ENCODE measurements at places on chromosomes 2 and 18.

DNA sequence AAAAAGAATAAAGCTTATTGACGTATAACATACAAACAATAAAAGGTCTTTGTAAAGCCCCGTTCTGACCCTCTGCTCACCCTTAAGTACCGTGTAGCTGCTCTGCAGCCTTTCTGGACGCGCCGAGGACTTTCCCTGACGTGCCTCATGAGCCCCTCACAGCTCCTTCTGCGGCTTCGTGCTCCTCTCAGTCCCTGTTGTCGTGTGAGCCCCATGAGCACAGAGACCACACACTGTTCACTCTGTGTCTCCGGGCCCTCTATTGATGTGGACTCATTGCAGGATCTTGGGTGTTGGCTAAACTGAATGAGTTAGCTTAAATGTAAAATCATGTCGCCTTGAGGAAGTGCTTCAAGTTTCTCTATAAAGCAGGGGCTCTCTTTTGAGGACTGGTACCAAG is 43.6 kb upstream of the INHBB start:
- DNase-seq: no peak

- DNase-seq: no peak
Measured at GRCh38 chr2:218839430-218839829, 7.8 kb upstream of the PRKAG3 start.

GRCh38 chr2:42947809-42948600 is 155.6 kb upstream of the HAAO start:
- DNase-seq: no peak

DNA sequence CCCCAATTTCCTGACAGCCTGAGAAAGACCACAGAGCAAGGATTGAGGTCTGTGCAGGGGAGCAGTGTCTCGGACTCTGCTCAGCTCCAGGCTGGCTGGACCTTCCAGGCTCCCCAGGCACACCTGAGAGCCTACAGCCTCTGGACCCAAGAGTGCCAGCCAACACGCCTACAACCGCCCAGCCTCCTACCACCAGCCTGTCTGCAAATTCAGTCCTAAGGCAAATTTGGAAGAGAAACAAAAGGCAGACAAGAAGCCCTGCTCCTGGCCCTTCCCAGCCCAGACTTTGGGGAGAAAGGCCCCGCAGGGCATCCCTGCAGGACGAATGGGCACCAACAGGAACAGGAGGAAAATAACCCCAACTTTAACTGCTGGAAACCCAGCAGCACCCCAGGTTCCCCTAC is 1.9 kb downstream of the HS6ST1 start:
- no peak for DNase-seq

- DNase-seq: no peak
Measured at GRCh38 chr2:239948100-239948881, 76.9 kb downstream of the NDUFA10 start.

DNA sequence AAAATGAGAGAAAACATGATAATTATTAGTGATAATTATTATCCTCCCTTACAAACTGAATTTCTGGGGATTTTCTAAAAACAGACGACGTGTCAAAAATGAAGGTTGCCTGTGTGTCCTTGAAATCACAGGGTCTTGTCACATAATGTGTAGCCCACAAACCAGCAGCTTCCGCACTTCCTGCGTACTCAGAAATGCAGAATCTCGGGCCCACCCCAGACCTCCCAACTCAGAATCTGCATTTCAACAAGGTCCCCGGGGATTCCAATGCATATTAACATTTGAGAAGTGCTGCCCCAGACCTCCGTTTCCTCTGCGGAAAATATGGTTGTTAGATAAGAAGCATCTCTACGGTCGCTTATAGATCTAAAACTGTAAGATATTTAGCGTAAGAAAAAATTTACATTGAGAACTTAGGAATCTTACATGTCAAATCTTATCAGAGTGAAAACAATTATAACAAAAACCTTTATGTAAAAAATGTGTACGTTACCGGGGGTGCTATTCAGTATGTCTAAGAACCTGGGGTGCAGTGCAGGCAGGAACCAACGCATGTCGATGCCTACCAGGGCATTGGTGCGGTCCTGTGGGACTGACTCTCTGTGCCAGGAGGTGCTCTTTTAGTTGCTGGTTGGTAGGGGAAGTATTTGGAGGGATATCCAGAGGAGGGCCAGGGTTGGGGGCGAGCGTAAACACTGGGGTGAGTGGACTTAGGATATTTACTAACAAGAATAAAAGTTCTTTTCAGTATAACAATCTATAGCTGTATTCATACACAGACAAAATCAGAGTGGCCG is 15.2 kb downstream of the CDKL4 start:
- DNase-seq: no peak

- no peak for DNase-seq
Measured at GRCh38 chr18:23101861-23102432, 33.3 kb upstream of the CABLES1 start.

- DNase-seq: no peak
Measured at GRCh38 chr2:47568164-47568850, 165.4 kb downstream of the MSH2 start.

- no peak for DNase-seq
Measured at GRCh38 chr18:77879829-77880228, 630.2 kb downstream of the GALR1 start.

GRCh38 chr2:234288974-234289455 is 207.9 kb downstream of the ARL4C start:
- peak; percentile 65 for DNase-seq

DNA sequence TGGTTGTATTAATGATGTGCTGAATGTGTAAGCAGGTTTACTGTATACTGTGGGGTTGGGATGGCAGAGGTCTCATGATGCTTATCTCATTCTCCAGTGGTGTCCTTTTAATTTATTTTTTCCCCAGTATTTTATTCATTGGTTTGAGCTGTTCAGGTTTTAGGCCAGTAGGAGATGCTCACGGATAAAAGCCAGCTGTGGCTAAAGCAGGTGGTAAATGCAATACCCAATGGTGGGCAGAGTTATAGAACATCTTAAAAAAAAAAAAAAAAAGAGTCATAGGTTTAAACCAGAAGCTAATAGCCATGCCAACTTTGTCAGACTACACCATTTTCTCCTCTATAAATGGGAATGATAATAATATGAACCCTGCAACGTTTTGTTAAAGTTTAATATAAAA is 57.8 kb upstream of the NEUROD1 start:
- DNase-seq: no peak

- DNase-seq: no peak
Measured at GRCh38 chr2:19380532-19380931, 22.1 kb upstream of the OSR1 start.

GRCh38 chr18:8366656-8367055 is 242.6 kb upstream of the RAB12 start:
- no peak for DNase-seq

GRCh38 chr2:105744091-105744908 is 412 bp upstream of the NCK2 start:
- peak; percentile 77 for DNase-seq

Data from T-helper 1 cell (primary cell).